Esophagus muscularis mucosa (tissue), 4 donors: ENCODE measurements at places on chromosomes 5 and 9. TPM values are rescaled to one million over a fixed set of nuclear protein-coding genes. Genes with fewer than 3 reads are reported as not detected.

Gene GCNT1
- total RNA-seq: 1.2 TPM

- DNase-seq: no peak
Observed at GRCh38 chr9:120919843-120920805, 6.5 kb downstream of the TRAF1 start.

Gene SLC6A7
- total RNA-seq: not detected

Gene ADAMTSL1
- 81.7 TPM for total RNA-seq

DNA sequence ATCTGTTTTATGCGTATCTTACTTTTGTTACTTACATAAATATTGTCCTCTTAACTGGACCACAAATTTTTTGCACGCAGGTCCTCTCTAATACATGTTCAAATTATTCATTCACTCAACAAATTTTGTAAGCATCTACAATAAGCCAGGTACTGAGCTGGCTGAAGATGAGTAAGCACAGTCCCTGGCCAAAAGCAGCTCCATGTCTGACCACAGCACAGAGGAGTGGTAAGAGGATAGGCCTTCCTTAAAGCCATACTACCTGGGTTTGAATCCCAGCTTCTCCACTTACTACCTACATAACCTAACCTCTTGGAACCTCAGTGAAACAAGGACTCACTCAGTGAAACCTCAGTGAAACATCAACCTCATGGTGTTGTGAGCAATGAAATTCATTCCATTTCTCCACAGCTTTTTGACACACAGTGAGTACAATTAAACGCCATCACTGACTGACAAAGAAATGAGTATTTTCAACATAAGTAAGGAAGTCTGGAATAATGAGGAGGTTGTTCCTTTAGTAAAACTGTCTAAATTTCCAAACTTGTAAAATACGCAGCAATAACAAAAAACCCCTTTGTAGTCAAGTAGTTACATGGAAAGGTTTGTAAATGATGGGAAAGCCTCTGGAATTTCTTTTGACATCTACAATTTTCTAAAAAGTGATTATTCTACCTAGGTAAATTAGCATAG, 15.0 kb downstream of the PTAR1 start:
- DNase-seq: no peak

GRCh38 chr9:22005021-22005701, 3.9 kb downstream of the CDKN2B start:
- DNase-seq: no peak

Gene DOK3
- total RNA-seq: 15.2 TPM

- no peak for DNase-seq
Observed at GRCh38 chr5:96717874-96718273, 55.7 kb downstream of the CAST start.

DNA sequence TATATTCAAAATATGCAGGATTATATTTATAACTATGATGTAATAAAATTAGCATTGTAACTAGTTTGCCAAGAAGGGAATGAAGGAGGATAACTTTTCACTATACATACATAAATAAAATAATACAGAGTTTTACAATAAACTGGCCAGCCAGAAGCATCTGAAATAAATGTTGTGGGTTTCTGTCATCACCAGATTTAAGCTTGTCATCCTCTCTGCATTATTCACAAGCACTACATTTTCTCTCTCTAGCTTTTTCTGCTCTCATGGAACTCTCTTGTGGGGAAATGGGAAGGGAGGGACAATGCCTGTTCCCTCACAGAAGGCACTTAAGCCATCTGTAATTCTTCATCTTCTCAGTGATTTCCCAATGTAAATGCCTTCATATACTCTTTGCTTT, 626.8 kb downstream of the SEMA5A start:
- no peak for DNase-seq

- no peak for DNase-seq
Observed at GRCh38 chr5:74665816-74666215, 19.2 kb upstream of the HEXB start.

Gene DMRT3
- total RNA-seq: not detected

GRCh38 chr5:101520417-101520816, 617.3 kb upstream of the ST8SIA4 start:
- DNase-seq: no peak

DNA sequence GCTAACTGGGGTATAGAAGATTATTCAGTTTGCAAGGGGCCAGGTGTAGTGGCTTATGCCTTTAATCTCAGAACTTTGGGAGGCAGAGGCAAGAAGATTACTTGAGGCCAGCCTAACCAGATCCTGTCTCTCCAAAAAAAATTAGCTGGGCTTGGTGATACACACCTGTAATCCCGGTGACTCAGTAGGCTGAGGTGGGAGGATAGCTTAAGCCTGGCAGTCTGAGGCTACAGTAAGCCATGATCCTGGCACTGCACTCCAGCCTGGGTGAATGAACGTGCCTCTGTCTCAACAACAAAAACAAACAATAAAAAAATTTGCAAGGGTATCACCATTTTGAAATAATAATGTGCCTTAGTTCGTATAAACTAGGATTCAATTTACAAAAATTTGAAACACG, 51.3 kb downstream of the BAAT start:
- no peak for DNase-seq

DNA sequence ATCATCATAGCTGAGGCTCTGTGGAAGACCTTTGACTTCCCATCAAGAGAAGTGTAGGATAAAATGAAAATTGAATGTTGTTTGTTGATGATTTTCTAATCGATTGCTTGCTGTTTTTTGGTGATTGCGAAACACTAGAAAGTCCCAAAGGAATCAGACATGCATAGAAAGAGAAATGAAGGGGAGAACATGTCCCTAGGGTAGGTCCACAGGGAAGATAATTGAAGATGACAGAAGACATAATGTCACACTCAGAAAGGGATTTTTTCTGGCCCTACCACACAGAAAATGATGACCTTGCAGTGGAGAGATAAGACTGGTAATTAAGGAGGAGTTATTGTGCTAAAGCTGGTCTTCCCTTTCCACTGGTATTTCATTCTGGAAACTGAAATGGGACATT, 62.8 kb downstream of the INSYN2B start:
- no peak for DNase-seq

Gene MORN5
- 3.9 TPM for total RNA-seq

DNA sequence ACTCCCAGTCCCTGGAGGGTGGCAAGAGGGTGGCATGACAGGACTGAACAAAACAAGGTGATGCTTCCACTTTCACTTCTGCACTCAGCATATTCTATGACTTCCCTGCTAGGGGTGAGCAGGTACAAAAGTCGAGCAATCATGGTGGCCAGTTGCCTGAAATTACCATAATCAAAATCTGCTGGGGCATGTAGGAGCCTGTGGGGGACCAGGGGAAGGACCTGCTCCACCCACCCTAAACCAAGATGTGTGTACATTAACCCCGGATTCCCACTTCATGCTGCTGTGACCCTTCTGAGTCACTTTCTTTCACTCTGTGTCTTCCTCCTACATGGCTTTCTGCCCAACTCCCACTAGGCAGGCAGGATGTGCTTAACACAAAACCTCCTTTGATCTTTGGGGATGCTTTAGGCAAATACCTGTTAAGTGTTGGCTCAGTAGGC, 73.3 kb upstream of the PHF24 start:
- no peak for DNase-seq

GRCh38 chr9:76405868-76406267, 11.6 kb upstream of the RFK start:
- DNase-seq: no peak

DNA sequence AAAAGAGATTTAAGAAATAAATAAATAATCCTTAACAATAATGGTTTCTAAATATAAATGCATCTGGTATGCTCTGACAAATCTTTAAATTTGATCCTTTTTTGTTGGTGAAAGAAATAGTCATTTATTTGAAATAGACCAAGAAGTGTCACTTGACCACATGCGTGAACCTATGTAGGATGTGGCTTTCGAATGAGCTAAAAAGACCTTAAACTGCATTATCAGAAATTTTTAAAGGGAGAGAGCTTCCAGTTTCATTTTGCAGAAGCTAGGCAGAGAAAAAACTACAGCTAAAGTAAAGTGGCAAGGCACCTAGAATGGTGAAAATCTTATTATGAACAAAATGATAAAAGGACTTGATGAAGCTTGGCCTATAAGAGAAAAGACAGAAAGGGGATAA, 309.2 kb upstream of the EFNA5 start:
- no peak for DNase-seq

- no peak for DNase-seq
Observed at GRCh38 chr9:32456564-32456963, 69.4 kb downstream of the RIGI start.

Gene TAF11L3
- total RNA-seq: not detected

DNA sequence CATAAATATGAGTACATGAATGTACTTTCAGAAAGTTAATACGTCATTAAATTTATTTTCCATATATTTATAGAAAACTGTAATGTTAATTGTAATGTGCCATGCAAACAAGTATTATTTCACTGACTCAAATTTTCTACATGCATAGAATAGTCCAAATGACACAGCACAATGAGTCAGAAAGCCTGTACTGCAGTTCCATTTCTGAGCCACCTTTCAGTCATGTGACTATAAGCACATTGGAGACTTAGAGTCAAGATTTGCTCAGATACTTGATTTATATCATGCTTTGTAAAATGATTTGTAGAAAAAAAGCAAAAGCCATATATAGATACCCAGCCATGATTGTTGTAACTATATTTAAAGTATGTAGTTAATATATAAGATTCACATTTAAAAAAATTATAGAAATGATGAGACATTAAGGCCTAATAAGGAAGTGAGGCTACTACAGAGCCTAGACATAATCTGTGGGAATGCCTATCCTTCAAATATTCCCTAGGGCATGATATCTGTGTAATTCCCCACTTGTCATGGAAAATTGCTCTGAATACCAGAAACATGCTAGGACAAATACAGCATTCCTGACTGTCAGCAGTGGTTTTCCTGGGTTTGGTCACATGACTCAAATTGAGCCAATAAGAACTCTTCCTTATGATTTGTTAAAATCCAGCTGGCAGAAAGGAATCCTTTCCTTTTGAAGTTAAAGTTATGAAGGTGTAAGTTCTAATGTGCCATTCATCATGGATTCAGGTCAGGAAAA, 50.0 kb downstream of the PTPRD start:
- DNase-seq: no peak

GRCh38 chr9:104906441-104907277, 21.3 kb downstream of the ABCA1 start:
- no peak for DNase-seq

- no peak for DNase-seq
Observed at GRCh38 chr5:134585966-134586365, 46.7 kb downstream of the SAR1B start.

Gene ANKH
- 49.4 TPM for total RNA-seq

DNA sequence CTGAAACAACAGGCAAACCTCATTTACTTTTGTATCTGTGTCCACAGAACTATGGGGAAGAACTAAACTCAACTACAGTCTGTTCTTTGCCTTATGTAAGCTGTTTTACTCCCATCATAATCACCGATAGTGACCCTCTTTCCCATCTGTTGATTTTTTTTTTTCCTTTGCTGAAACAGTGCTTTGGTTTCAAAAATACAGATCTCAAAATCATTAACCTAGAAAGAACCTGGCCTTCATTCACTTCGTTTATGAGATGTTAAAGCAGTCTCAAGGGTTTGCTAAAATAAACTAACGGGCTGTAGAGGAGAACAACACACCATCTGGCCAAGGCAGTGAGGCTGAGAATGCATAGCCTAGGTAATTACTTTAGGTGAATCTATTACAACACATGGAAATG, 706.6 kb upstream of the ZNF608 start:
- no peak for DNase-seq

- DNase-seq: no peak
Observed at GRCh38 chr5:180297587-180298282, 5.9 kb upstream of the MAPK9 start.

DNA sequence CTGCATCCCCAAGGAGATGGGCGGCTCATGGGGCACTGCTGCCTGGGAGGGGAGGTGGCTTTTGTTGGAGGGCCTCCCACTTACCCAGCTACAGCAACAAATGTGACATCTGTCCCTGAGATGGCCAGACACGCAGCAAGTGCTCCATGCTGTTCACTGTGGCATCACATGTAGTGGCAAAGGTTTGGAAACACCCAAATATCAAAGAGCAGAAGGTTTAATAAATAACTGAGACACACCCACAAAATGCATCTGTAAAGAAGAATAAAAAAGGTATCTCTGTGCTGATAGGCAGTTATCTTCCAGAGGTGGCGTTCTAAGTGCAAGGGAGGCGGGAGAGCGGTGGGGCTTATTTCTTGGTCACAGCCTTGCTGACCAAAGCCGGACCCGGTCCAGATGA, 23.3 kb upstream of the CLPTM1L start:
- no peak for DNase-seq

DNA sequence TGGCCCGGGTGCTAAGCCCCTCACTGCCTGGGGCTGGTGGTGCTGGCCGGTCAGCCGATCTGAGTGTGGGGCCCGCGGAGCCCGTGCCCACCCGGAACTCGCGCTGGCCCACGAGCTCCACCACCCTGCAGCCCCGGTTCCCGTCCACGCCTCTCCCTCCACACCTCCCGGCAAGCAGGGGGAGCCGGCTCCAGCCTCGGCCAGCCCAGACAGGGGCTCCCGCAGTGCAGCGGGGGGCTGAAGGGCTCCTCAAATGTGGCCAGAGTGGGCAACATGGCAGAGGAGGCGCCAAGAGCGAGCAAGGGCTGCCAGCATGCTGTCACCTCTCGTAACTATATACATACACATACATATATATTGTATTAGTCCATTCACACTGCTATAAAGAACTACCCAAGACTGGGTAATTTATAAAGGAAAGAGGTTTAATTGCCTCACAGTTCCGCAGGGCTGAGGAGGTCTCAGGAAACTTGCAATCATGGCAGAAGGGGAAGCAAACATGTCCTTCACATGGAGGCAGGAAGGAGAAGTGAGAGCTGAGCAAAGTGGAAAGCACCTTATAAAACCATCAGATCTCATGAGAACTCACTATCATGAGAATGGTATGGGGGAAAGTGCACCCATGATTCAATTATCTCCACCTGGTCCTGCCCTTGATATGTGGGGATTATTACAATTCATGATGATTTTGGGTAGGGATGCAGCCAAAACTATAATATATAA, 56.8 kb downstream of the LIX1 start:
- no peak for DNase-seq
